Fibroblast of upper back skin (primary cell): ENCODE measurements at places on chromosomes 7 and 10.

- DNase-seq: peak; percentile 57
These were observed 29.2 kb upstream of the AP5Z1 start for GRCh38 chr7:4745971-4746919.

DNA sequence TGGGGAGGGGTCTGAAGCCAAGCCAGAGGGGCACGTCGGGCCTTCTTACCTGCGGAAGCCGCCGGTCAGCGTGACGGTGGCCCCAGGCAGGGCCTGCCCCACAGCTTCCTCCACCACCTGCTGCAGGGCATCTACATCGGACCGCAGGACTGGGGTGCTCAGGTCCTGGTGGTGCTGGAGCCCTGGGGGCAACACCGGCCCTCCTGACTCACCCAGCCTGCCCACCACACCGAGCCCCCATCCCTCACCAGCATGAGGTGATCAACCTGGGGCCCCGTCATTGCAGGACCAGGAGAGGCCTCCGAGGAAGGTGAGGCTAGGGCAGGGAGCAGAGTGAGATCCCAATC, 8.0 kb downstream of the POLM start:
- no peak for DNase-seq

- no peak for DNase-seq
These were observed 58.1 kb downstream of the FHIP2A start for GRCh38 chr10:114879541-114880158.

DNA sequence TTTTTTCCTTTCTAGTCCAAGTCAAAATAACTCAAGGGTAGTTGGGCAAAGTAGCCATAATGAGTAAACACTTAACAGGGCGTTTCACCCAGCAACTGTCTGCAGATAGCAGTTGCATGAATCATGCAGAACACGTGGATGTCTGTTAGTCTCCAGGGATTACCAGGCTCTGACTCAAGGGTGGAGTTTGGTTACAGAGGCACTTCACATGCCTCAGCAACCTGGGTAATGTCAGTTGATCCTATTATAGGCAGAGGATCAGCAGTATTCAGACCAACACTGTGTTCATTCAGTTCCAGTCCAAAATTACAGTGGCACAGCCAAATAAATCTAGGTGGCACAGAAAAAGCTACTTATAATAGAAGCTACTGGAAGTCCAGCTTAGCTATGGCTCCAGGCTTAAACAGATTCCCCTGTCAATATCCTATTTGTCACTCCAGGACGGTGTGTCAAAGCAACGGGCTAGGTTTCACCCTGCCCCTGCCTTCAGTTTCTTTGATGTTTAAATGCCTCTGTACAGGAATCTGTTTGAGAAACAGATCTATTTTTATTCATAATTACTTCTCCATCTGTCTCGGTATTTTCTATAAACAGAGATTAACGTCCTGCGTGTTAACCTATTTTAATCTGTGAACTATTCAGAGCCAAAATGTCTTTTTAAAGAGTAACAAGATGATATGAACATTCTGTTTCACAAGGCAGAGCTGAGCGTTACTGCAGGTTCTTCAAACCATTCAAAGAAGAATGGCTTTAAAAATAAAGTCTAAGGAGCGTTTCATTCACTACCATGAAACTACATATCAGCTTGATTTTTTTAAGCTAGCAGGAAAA, 162.6 kb upstream of the AKR1E2 start:
- peak; percentile 99 for DNase-seq

DNA sequence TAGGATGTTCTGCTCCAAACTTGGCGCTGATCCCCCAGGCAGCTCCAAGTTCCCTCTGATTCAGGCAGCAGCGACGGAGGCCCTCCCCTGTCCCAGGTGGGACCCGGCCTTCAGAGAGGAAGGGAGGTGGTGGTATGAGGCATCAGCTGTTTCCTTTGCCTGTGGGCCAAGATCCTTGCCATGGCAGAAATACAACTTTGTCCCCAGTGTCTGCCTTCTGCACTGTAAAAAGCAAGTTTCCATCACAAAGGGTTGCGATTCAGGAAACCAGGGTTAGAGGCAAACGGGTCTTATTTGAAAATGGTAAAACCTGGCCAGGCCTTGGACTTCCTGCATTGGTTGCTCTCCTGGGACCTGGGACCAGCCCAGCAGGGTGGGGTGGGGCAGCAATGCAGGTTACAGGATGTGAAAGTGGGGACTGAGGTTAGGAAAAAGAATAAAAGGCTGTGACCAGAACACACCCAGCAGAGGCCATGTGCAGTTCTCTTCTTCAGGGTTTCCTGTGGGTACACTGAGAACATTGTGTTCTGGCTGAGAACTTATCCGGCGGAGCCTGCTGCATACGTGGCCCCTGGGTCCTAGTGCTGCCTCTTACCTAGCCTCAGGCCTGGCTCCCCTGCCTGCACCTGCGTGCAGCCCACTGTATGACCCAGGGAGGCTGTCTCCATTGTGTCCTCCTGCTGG, 25.1 kb upstream of the DDIT4 start:
- peak; percentile 49 for DNase-seq

GRCh38 chr7:117871401-117871777, 1.9 kb downstream of the CTTNBP2 start:
- no peak for DNase-seq

GRCh38 chr10:68007356-68007755, 67.7 kb downstream of the HERC4 start:
- DNase-seq: no peak

DNA sequence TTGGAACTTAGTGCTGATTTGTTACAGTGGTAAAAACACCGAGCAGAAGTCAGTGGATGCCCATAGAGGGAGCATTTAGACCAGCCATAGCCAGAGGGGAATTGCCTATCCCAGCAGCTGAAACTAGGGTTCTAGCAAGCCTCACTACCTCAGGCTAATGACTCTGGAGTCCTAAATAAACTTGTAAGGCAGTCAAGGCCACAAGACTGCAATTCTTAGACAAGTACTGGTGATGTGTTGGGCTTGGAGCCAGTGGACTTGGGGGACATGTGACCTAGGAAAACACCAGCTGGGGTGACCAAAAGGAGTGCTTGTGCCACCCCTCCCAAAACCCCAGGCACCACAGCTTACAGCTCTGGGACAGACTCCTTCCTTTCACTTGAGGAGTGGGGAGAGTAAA, 209.0 kb downstream of the MAGI2 start:
- no peak for DNase-seq

DNA sequence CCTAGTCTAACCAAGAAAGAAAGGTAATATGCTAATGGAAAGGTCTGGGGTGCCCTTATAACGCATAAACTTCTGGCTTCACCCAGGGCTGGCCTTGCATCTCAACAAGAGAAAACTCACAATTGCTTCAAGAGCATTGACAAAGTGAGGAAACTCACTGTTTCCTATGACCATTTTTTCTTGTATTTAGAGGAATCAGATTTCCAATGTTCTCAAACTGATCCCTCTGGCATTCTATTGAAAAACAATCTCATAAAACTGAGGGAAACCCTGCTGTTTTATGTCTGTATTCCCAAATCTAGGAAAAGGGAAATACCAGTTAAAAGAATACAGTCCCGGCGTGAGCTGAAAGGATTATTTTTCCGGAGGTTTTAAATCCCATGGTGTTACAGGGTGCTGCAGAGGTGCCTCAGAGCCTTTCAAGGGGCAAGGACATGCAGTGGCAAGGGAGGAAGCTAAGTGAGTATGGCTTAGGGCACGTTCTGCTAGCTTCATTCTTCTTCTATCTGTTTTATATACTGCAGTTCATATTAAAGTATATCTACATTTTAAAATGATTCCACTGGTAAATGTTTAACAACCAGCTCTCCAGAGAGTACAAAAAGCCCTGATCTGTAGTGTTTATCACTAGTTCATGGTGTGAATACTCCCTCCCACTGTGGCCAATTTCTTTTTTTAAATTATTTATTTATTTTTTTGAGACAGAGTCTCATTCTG, 68.7 kb downstream of the CAV1 start:
- no peak for DNase-seq

DNA sequence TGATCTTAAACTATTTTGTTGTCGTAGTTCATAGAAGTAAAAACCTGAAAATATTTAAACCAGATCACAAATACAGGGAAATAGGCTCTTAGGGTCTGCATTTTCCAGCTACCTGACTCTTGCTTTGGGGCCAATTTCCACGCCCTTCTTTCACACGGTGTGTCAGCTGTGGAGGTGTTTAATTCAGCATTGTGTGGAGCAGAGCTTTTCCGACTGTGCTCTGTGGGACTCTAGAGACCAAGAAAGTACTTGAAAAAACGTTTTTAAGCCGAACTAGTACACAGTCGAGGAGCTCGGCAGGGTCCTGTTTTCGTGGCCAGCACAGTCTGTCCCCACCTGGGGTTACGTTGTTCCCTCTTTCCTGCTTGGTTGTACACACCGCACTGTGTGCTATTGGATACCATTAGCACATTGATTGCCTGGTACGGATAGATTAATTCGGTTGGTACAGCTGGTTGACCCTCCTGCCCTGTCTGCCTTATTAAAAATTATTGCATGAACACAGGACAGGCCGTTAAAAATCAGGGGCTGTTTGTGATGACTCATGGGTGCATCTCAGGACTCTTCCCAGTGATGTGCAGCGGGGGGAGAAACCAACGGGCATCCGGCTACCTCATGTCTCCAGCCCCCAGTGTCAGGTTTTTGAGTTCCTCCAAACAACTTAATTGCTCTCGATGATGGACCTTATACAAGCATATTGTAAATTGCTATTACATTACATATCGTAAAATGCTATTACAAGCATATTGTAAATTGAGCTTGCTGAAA, 80.7 kb upstream of the BTBD16 start:
- no peak for DNase-seq

DNA sequence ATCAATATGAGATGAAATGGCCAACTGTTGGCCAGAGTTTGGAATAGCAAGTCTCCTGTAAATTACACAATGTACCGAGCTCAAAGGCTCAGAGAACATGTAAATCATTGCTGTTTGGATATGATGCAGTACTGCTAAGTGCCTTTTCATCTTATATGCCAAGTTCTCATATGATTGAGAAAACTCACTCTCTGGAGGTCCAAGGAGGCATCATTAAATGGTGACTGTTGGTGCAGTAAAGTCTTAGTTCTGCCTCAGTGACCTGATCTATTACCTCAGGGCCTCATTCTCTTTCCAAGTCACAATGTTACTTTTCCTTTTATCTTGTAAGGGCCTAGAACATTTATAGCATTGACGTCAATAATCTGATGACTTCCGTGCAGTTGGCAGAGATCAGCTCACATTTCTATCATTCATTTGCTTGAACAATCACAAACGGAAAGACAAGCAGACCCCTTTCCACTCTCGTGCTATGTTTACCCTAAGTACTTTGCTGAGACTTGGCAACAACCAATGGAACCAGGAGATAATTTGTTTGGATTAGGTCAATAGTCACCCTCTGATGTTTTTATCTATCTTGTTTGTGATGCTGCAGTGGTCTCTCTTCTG, 32.6 kb upstream of the PDK4 start:
- no peak for DNase-seq
